Dermis lymphatic vessel endothelial cell (primary cell): ENCODE measurements at places on chromosomes 11 and 22. TPM values are rescaled to one million over a fixed set of nuclear protein-coding genes. Genes with fewer than 3 reads are reported as not detected.

The SCUBE1 gene
- total RNA-seq, result 0.86 and 1.8 TPM in 2 replicates

The TOM1 gene
- total RNA-seq, result 27.9 and 28.2 TPM in 2 replicates

The OR52I1 gene
- total RNA-seq, result not detected in 2 replicates

The TTC28 gene
- total RNA-seq, result 16.1 and 22.8 TPM in 2 replicates

The GGTLC3 gene
- not detected in 2 replicates for total RNA-seq

The LYVE1 gene
- 208 and 386 TPM in 2 replicates for total RNA-seq

The PRPF19 gene
- 49.7 and 61.8 TPM in 2 replicates for total RNA-seq

The ZBED4 gene
- 11.9 and 14.4 TPM in 2 replicates for total RNA-seq

The TSKU gene
- total RNA-seq, result 3.0 and 3.9 TPM in 2 replicates

The INS gene
- not detected in 2 replicates for total RNA-seq

The KRTAP5-4 gene
- total RNA-seq, result not detected in 2 replicates

The OVCH2 gene
- not detected in 2 replicates for total RNA-seq

The CHKA gene
- 31.9 and 45.6 TPM in 2 replicates for total RNA-seq

The TENM4 gene
- total RNA-seq, result under 0.01 and 0.09 TPM in 2 replicates

The ZBTB16 gene
- total RNA-seq, result 8.3 and 22.4 TPM in 2 replicates

The CSF2RB gene
- total RNA-seq, result 1.5 and 3.4 TPM in 2 replicates

The FAM180B gene
- not detected in 2 replicates for total RNA-seq

The IRAG1 gene
- 0.69 and 0.87 TPM in 2 replicates for total RNA-seq

The ZNF74 gene
- 8.8 and 16.7 TPM in 2 replicates for total RNA-seq

The SLC22A25 gene
- total RNA-seq, result not detected in 2 replicates

The NFAM1 gene
- not detected in 2 replicates for total RNA-seq

The CD6 gene
- total RNA-seq, result not detected in 2 replicates

The BEST1 gene
- total RNA-seq, result under 0.01 TPM in 2 replicates

The COX8A gene
- 222 and 267 TPM in 2 replicates for total RNA-seq

The LRRC10B gene
- 0.11 TPM in 1 of 2 replicates, not detected in the other for total RNA-seq

The TUB gene
- total RNA-seq, result 0.11 and 0.77 TPM in 2 replicates

The SAA4 gene
- not detected in 2 replicates for total RNA-seq

The SLC43A3 gene
- total RNA-seq, result 15.4 and 15.6 TPM in 2 replicates

The NXPE2 gene
- total RNA-seq, result not detected in 2 replicates

The SLCO2B1 gene
- 1.4 and 6.7 TPM in 2 replicates for total RNA-seq

The NDUFA6 gene
- total RNA-seq, result 57.3 and 59.2 TPM in 2 replicates

The MFRP gene
- total RNA-seq, result under 0.01 TPM in 1 of 2 replicates, not detected in the other

The RTN4RL2 gene
- 0.11 TPM in 1 of 2 replicates, not detected in the other for total RNA-seq

The OR8G1 gene
- not detected in 2 replicates for total RNA-seq

The MRPL40 gene
- total RNA-seq, result 22.1 and 25.1 TPM in 2 replicates

The KLHL35 gene
- total RNA-seq, result 1.2 and 1.3 TPM in 2 replicates

The RASD2 gene
- not detected in 2 replicates for total RNA-seq

The GPR83 gene
- total RNA-seq, result under 0.01 TPM in 1 of 2 replicates, not detected in the other

The TEAD1 gene
- 26.9 and 29.1 TPM in 2 replicates for total RNA-seq

The GVQW3 gene
- 0.43 and 0.60 TPM in 2 replicates for total RNA-seq

The KCNJ11 gene
- 0.65 and 1.1 TPM in 2 replicates for total RNA-seq

The CDC42EP1 gene
- total RNA-seq, result 6.9 and 8.2 TPM in 2 replicates

The TNNT3 gene
- total RNA-seq, result not detected in 2 replicates
